ENCODE measurements at places on chromosomes 5 and 9.
A peak's percentile ranks its signal among the peaks of the same experiment; 100 is the strongest.

DNA sequence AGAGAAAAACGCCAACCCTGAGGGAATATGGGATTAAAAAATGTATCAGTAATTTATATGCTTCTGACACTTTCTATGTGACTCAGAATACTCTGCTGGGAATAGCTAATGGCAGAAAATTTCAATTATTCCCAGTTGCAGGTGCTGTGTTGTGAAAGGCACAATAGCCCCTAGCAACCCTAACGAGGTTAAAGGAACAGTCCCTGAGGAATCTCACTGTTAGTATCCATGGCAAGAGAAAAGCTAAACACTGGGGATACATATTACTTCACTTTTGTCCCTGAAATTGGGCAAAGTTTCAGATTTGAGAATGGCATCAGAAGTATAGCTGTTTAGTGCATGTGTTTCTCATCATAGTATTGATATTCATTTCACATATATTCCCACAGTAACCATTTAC lies 555.0 kb downstream of the RAB3C start:
- DNase-seq: no peak

GRCh38 chr5:154811653-154812465 lies 38.5 kb downstream of the FAXDC2 start:
- peak; percentile 33 for DNase-seq

GRCh38 chr5:127754259-127754658 lies 51.1 kb downstream of the CCDC192 start:
- no peak for DNase-seq

DNA sequence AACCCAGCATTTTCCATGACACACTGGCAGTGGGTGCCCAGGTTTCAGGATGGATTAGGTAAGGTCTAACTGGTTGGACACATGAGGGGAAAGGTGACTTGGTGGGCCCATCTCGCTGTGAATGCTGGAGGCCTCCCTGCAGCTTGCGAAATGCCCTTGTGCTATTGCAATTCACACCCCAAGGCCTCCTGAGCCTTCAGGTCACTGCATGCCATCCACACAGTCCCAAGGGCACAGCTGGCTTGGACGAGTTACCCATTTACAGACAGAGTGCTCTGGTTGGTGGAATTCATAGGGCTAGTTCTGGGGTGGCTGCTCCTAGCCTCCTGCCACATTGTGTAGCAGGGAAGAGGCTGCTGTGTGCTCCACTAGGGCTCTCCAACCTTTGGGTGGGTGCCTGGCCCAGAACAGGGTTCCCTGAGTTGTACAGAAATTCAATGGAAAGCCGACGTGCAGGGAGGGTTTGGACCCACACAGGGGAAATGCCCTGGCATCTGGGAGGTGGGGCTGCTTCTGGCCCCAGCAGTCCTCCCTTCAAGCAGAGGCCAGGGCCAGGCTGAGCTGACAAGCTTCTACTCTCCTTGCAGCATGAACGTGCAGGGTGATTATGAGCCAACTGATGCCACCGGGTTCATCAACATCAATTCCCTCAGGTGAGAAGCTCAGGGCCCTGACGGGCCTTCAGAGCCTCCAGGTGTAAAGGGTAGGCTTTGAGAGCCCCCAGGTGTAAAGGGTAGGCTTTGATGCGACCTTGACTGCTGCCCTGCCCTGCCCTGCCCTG lies 54.3 kb downstream of the ASS1 start:
- no peak for DNase-seq

GRCh38 chr5:1772634-1773033 lies 27.0 kb downstream of the MRPL36 start:
- no peak for DNase-seq

DNA sequence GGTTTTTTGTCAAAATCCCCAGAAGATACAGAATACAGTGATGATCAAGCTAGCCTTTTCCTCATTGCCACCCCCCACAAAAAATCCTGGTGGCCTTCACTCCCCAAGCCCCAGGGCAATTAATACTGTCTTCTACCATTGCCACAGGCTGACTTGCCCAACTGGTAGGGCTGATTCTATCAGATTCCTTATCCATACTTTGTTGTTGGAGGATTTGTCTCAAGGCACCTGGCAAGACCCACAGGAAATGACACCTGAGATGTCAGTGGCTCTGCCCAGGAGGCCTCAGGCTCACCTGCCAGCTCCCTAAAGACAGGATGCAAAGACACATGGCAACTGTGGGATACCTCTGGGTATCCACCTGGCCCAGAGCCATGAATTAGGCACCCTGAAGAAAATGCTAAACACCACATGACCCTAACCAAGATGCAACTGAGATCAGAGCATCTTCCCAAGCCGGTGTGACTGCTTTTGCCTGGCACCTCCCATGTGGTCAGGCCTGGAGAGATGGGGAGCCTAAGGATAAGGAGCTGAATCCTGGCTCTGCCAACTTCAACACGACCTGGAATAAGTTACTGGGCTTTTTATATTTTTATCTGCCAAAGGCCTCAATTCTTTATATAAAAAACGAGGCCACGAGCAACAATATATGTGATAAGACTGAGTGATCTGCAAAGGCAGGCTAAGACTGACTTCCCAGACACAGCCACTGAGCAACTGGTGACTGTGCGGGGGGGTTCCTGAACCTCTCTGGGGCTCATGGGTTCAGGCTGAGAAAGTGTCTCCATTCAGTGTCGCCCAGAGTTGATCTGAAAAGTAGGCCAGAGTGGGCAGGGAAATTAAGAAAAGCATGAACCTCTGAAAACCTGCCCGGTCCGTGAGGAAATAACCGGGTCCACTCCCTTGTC lies 944 bp downstream of the ATOX1 start:
- DNase-seq: no peak

GRCh38 chr5:88952344-88952743 lies 69.4 kb upstream of the MEF2C start:
- DNase-seq: no peak

- DNase-seq: no peak
Measured at GRCh38 chr9:8576741-8577140, 777.2 kb upstream of the DMAC1 start.

- no peak for DNase-seq
Measured at GRCh38 chr9:37620396-37620795, 28.0 kb upstream of the TOMM5 start.

DNA sequence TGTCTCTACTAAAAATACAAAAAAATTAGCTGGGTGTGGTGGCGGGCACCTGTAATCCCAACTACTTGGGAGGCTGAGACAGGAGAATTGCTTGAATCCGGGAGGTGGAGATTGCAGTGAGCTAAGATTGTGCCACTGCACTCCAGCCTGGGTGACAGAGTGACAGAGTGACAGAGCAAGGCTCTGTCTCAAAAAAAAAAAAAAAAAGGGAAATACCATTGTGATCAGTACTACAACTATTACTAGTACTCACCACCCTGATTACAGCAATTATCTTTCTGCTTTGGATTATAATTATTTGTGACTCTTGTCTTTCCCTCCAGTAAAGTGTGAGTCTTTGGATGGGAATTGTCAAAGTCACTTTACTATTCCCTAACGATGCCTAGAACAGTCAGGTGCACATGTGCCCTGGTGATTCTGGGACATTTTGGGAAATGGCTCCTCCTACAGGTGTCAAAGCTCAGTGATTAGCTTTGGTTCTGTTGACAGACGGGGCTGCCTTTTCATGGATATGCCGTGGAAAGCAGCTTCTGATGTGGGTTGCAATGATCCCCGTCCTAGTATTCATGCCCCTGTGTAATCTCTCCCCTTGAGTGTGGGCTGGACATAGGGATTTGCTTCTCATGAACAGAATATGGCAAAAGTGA lies 31.8 kb upstream of the FRRS1L start:
- no peak for DNase-seq

DNA sequence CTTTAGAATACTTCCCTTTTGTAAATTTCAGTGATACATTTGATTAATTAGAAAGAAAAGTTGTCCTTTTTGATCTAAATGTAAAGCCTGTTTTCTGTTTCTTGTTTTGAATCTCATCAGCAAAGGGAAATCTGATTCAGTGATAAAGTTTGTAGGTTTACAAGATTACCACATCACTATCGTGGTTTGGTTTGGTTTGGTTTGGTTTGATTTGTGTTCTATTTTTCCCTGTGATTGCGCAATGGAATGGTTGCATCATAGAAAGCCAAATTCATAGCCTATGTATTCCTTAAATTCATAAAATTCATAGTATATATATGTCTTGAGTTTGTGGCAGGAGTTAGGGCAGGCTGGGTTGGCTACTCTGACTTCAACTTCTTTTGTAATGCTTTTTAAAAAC lies 15.2 kb downstream of the SRFBP1 start:
- DNase-seq: no peak

DNA sequence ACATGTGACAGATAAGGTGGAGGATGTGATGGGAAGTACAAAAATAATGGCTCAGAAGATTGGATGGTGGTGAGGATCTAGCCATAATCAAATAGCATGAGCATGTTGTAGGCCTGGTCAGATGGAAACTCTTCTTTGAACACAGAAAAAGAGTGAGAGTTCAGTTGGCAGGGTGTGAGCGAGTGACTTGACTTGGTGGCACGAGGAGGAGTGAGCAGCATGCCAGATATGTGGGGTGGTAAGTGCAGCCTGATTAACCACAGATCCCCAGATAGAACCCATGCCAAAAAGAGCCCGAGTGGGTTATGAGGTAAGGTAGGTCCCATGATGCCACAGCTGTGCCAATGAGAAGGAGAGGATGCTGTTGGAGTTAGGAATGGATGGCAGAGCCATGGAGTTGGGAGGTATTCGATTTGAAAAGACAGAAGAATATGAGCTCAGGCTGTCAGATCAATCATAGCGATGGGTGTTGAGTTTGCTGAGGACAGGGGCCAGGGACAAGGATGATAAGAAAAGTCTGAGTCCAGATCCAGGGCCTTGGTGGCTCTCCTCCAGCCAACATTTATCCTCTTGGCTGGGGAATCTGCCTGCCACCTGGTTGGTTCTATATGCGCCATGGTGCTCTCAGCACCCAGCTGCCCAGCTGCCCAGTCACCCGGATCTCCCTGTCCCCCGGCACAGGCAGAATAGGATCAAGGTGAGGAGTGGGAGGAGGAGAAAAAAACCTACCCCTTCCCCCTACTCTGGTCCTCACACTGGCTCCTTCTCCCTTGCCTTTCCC lies 16.5 kb downstream of the GARNL3 start:
- DNase-seq: no peak

DNA sequence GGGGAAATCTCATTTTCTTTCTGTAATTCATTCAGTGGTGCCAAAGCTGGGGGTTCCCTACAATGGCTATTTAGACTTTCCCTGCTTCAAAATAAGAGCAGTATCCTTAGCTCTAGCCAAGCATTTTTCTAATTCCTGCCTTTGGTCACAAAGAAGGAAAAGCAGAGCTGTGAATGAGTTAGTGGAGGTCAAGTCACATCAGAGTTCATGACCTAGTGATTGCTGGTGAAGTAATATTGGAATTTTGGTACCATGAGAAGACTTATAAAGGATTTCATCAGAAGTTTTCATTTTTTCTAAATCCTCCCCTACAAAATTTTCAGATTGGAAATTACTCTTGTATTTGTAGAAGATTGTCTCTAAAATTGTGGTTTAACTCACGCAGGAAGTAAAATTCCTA lies 28.0 kb downstream of the DNAJC21 start:
- DNase-seq: no peak

DNA sequence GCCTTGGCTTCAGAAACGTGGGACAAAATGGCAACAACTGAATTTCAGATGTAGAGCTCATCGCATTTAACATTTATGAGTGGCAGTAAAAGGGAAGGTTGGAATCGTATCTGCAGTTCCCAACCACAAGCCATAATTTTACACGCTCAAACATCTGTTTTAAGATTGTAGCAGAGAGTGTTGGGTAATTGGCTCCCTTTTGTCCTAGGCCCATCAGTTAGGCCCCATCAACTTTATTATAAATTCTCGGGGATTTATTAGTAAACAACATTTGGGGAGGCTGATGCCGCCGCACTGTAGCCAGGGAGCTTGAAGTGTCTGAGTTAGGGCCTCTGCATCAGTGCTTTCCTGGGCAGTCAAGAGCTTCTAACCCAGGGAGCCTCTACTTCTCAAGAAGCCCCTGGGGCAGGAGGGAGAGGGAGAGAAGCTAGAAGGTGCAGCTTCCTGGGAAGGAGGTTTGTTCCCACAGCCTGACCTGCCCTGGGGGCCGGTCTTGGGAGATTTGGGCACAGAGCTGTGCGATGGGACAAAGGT lies 66.2 kb downstream of the HSPA4 start:
- DNase-seq: no peak

DNA sequence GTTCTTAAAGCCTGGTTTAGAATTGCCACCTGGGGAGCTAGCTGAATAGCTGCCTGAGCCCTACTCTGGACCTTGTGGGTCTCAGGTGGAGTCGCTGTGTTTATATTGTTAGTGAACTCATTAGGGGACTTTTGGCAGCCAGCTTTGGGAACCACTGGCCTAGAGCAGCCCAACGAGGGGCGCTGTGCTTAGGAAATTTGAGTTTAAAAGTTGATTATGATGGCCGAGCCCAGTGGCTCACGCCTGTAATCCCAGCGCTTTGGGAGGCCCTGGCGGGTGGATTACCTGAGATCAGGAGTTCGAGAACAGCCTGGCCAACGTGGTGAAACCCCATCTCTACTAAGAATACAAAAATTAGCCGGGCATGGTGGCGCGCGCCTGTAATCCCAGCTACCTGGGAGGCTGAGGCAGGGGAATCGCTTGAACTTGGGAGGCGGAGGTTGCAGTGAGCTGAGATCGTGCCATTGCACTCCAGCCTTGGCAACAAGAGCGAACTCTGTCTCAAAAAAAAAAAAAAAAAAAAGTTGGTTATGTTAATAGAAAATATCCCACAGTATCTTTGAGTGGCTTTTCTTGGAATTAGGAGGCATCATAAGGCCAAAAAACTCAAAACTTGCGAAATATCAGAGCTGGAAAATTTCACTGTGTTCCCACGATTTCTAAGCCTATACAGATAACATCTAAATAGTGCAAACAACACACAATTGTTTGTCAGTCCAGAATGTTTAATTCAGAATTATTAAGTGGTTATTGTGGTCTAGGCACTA lies 809 bp downstream of the MCCC2 start:
- DNase-seq: no peak

GRCh38 chr5:50476549-50476948 lies 35.5 kb upstream of the EMB start:
- DNase-seq: no peak

- DNase-seq: no peak
Measured at GRCh38 chr9:138049779-138050471, 172.3 kb downstream of the CACNA1B start.

GRCh38 chr5:2125901-2126265 lies 243.2 kb upstream of the IRX4 start:
- DNase-seq: no peak

GRCh38 chr5:135133698-135134515 lies 99.9 kb upstream of the PITX1 start:
- DNase-seq: no peak

DNA sequence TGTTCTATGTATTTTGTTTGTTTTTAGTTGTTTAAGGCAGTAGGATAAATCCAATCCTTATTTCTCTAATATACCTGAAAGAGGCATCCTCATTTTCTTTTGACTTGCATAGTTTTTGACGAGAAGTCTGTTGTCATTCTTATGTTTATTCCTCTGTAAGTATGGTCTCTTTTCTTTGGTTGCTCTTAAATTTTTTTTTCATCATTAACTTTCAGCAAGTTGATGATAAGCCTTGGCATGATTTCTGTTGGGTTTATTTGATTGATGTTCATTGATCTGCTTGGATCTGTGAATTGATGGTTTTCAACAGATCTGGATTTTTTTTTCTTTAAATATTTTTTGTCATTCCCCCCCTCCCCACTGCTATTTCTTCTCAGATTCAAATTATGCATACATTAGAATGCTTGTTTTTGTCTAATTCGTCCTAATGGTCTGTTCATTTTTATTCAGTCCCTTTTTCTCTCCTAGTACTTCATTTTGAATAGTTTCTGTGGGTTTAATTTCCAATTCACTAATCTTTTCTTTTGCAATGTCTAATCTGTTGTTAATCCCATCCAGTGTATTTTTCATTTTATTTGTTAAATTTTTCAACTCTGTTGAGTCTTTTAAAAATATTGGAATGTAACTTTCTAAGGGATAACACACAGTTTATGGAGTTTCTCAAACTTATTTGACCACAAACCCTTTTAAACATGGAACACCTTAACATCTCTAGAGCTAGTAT lies 495.9 kb downstream of the CSNK1G3 start:
- no peak for DNase-seq

All from NCI-H446 (cell line).